Esophagus squamous epithelium (tissue), 5 donors: ENCODE measurements at places on chromosomes 7 and 10.

GRCh38 chr10:44858017-44858371 lies 53.1 kb upstream of the TMEM72 start:
- no peaks in the 10 kb centered on the region for H3K36me3 ChIP-seq
- no peaks in the 10 kb centered on the region for H3K4me1 ChIP-seq
- no peak for DNase-seq

DNA sequence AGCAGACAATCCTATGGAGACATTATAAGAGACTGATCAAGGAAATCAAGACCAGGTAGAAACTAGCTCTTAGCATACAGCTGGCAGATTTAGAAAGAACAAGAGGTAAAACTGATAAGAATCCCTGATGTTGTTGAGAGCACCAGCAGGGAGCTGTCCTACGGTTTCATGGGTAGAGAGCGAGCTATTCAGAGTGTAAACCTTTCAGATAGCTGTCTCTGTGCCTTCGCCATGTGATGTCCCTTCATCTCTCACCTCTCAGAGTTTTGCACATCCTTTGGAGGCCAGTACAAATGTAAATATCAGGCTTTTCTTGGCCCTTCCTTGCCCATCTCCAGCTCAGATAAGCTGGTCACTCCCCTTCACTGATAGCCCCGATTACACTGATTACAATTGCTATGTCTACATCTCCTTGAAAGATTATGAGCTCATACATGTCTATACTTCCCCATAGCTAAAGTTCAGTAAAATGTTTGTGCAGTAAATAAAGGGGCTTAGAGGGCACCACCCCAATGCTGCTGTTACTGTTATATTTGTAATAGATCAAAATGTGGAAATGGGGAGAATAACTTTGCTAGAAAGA lies 21.9 kb downstream of the THSD7A start:
- DNase-seq: no peak
- no peaks in the 10 kb centered on the region for H3K27me3 ChIP-seq
- H3K36me3 ChIP-seq: no peaks in the 10 kb centered on the region
- no peaks in the 10 kb centered on the region for H3K4me1 ChIP-seq
- H3K27ac ChIP-seq: no peak overlapping the region

- no peaks in the 10 kb centered on the region for H3K27me3 ChIP-seq
- H3K4me1 ChIP-seq: no peaks in the 10 kb centered on the region
- no peak overlapping the region for H3K4me3 ChIP-seq
Observed at GRCh38 chr7:7489546-7489945, 46.1 kb downstream of the COL28A1 start.

GRCh38 chr7:114959931-114960330 lies 38.0 kb downstream of the MDFIC start:
- H3K27ac ChIP-seq: no peak overlapping the region
- no peak for DNase-seq
- H3K4me3 ChIP-seq: no peak overlapping the region
- no peaks in the 10 kb centered on the region for H3K36me3 ChIP-seq
- H3K4me1 ChIP-seq: no peaks in the 10 kb centered on the region

DNA sequence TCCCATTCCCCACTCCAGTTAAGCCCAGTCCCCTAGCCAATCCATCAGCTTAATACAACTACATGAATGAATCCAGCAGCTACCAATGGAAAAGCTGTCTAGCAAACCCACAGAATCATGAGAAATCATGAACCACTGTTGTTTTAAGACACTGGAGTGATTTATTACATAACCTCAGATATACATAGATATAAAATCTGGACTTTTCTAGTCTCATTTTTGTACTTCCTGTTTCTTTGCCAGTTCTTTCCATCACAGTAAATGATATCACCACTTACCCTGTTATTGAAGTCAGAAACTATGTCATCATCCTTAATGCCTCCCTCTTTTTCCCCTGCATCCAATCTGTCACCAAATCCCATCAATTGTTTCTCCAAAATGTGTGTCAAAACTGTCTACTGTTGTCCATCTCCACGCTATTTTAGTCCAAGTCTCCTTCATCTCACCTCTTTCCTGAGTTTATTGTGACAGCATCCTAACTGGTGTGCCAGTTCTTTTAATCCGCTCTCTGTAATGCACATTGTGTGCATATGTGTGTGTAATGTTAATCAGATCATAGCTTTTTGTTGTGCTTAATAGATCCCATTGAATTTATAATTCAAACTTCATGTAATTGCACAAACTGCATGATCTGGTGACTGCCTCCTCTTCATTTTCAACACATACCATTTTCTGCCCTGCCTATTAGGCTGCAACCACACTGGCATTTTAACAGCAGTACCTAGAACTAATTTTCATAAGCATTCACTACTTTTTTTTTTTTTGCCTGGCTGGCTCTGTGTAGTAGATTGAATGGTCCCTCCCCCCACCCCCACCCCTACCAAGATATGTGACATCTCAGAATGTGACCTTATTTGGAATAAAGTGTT lies 56.0 kb downstream of the MKLN1 start:
- no peak overlapping the region for H3K27ac ChIP-seq
- peaks cover 11% of the 10 kb centered on the region for H3K4me1 ChIP-seq
- DNase-seq: no peak
- H3K4me3 ChIP-seq: no peak overlapping the region
- H3K36me3 ChIP-seq: no peaks in the 10 kb centered on the region

- H3K4me1 ChIP-seq: no peaks in the 10 kb centered on the region
- H3K27me3 ChIP-seq: no peaks in the 10 kb centered on the region
- H3K27ac ChIP-seq: no peak overlapping the region
- no peaks in the 10 kb centered on the region for H3K36me3 ChIP-seq
Observed at GRCh38 chr7:149692557-149692982, 80.8 kb downstream of the ZNF467 start.

DNA sequence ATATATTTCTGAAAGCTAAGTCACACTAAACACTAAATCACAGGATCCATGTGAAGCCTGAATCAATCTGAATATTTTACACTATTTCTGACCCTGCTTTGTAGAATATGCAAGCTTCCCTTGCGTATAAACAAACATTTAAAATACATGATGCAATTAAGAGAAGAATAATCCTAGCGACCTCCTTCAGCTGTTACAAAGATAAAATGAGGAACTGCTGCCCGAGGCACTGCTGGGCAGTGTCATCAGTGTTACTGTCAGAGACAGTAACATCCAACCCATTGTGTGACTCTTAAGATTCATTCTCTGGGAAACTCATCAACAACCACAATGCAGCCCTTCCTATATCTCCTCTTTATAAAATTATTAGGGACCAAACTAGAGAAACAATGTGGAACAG lies 61.6 kb downstream of the COBL start:
- no peaks in the 10 kb centered on the region for H3K4me1 ChIP-seq
- no peaks in the 10 kb centered on the region for H3K27me3 ChIP-seq
- DNase-seq: no peak
- no peak overlapping the region for H3K4me3 ChIP-seq
- H3K36me3 ChIP-seq: no peaks in the 10 kb centered on the region
- no peak overlapping the region for H3K27ac ChIP-seq

DNA sequence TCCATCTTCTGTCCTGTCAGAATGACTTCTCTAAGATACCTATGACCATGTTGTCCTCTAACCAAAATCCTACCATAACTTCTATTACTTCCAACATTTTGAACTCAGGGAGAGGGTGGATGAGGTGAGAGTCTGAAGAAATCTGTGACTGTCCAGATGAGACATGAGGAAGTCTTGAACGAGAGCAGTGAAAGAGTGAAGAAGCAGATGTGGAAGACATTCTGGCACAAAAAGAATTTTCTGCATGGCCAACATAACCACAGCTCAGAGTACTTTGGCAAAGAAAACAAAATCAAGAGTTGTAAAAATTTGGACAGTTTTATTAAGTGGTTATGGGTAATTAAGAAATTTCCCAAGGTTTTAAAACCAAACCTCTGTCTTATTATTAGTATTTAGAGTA lies 141.6 kb downstream of the CPEB3 start:
- H3K4me1 ChIP-seq: peaks cover 13% of the 10 kb centered on the region
- DNase-seq: no peak
- no peaks in the 10 kb centered on the region for H3K36me3 ChIP-seq
- H3K27ac ChIP-seq: no peak overlapping the region
- H3K4me3 ChIP-seq: no peak overlapping the region
- H3K27me3 ChIP-seq: no peaks in the 10 kb centered on the region

- H3K27me3 ChIP-seq: no peaks in the 10 kb centered on the region
- DNase-seq: no peak
- H3K36me3 ChIP-seq: no peaks in the 10 kb centered on the region
- H3K27ac ChIP-seq: no peak overlapping the region
- no peaks in the 10 kb centered on the region for H3K4me1 ChIP-seq
- no peak overlapping the region for H3K4me3 ChIP-seq
Observed at GRCh38 chr10:77774940-77775391, 137.4 kb upstream of the KCNMA1 start.

GRCh38 chr7:152615031-152615741 lies 60.8 kb downstream of the XRCC2 start:
- H3K36me3 ChIP-seq: no peaks in the 10 kb centered on the region
- H3K27me3 ChIP-seq: no peaks in the 10 kb centered on the region
- no peaks in the 10 kb centered on the region for H3K4me1 ChIP-seq

DNA sequence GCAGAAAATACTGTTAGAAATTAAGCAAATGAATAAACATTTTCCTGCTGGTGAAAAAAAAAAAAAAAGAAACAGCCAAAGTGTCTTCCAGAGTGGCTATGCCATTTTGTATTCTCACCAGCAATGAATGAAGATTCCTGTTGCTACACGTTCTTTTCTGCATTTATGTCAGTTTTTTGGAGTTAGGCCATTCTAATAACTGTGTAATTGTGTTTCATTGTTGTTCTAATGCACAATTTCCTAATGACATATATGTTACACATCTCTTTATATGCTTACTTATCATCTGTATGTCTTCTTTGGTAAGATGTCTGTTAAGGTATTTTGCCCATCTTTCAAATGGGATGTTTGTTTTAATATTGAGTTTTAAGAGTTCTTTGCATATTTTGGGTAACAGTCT lies 213.7 kb downstream of the ITGB1 start:
- no peaks in the 10 kb centered on the region for H3K27me3 ChIP-seq
- DNase-seq: no peak

- DNase-seq: no peak
- H3K36me3 ChIP-seq: no peaks in the 10 kb centered on the region
- H3K4me3 ChIP-seq: no peak overlapping the region
- no peaks in the 10 kb centered on the region for H3K27me3 ChIP-seq
- peaks cover 17% of the 10 kb centered on the region for H3K4me1 ChIP-seq
Observed at GRCh38 chr10:77101341-77101740, 536.3 kb downstream of the KCNMA1 start.

- no peaks in the 10 kb centered on the region for H3K36me3 ChIP-seq
- H3K27me3 ChIP-seq: no peaks in the 10 kb centered on the region
- no peak overlapping the region for H3K4me3 ChIP-seq
- no peak for DNase-seq
- no peak overlapping the region for H3K27ac ChIP-seq
- no peaks in the 10 kb centered on the region for H3K4me1 ChIP-seq
Observed at GRCh38 chr10:67809107-67809506, 28.9 kb downstream of the DNAJC12 start.

- H3K4me3 ChIP-seq: peak overlapping the region; percentile 90
- H3K27me3 ChIP-seq: no peaks in the 10 kb centered on the region
- H3K4me1 ChIP-seq: peaks cover 16% of the 10 kb centered on the region
- H3K36me3 ChIP-seq: no peaks in the 10 kb centered on the region
Observed at GRCh38 chr7:96320442-96320841, 1.5 kb downstream of the SLC25A13 start.

DNA sequence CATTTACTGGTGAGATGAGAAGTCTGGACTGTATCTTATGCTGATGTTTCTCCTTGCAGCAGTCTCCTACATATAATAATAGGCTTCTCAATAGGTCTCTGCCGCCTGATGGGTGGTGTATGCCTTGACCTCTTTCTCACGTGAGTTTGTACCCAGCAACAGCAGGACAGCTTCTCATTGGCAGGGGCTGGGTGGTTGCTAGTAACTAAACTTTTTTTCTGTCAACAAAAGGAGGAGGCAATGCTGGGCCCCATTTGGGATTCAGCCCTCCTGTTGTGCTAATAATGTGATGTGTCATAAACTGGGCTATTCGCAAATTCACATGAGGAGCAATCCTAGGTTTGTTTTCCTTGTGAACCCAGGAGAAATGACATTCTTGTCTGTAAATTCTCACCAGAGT lies 533.6 kb downstream of the GATA3 start:
- no peak overlapping the region for H3K4me3 ChIP-seq
- no peak overlapping the region for H3K27ac ChIP-seq
- H3K36me3 ChIP-seq: no peaks in the 10 kb centered on the region

DNA sequence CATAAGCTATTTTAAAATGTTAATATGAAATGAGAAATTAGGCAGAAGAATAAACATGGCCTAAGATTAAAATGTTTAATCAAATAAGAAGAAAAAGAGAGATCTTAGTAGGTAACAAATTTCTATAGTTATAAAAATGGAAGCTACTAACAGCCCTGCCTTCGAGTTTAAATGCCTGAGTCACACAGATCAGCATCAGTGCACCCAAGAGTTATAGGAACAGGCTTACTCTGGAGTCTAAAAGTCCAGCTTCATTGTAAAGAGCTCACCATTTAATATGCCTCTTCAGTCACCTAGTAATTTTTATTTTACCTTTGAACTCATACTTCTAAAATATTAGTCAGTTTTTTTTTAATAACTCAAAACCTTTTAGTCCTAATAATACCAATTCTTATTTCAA lies 52.6 kb downstream of the BRI3 start:
- DNase-seq: no peak
- H3K27ac ChIP-seq: no peak overlapping the region
- H3K4me1 ChIP-seq: no peaks in the 10 kb centered on the region
- H3K36me3 ChIP-seq: no peaks in the 10 kb centered on the region
- no peak overlapping the region for H3K4me3 ChIP-seq

DNA sequence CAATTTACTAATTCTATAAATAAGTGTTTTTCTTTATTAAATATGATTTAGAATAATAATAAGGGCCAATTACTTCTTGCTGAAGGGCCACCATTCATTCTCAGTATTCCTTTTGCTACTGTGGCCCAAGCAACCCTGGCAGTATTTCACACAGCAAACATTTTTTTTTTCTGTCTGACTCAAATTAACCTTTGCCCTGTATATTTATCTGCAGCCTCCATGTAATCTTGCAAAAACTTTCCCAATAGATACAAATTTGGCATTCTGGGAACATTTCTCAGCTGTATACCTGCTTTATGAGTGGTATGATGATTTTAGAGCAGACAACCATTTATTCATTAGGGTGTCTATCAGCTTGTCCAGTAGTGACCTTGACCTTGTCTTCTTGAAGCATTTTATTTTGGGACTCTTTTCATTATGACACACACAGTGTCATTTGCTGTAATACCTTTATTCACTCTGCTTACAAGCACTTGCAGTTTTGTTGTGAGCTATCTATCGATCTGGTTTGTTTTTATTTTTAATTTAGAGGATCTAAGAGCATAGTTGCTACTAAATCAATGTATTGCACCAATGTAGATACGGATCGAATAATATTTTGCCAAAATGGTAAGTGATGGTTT lies 159.7 kb upstream of the PLXDC2 start:
- DNase-seq: no peak
- H3K4me3 ChIP-seq: no peak overlapping the region
- no peak overlapping the region for H3K27ac ChIP-seq
- H3K27me3 ChIP-seq: no peaks in the 10 kb centered on the region

GRCh38 chr7:154252046-154252445 lies 199.8 kb downstream of the DPP6 start:
- no peaks in the 10 kb centered on the region for H3K4me1 ChIP-seq
- H3K27me3 ChIP-seq: no peaks in the 10 kb centered on the region
- no peaks in the 10 kb centered on the region for H3K36me3 ChIP-seq
- no peak overlapping the region for H3K4me3 ChIP-seq

GRCh38 chr7:50614721-50615518 lies 49.7 kb upstream of the DDC start:
- DNase-seq: no peak
- H3K4me1 ChIP-seq: no peaks in the 10 kb centered on the region
- no peak overlapping the region for H3K27ac ChIP-seq
- no peaks in the 10 kb centered on the region for H3K27me3 ChIP-seq
- H3K36me3 ChIP-seq: peaks cover 3% of the 10 kb centered on the region
- no peak overlapping the region for H3K4me3 ChIP-seq

- H3K27ac ChIP-seq: no peak overlapping the region
- no peaks in the 10 kb centered on the region for H3K36me3 ChIP-seq
- no peaks in the 10 kb centered on the region for H3K27me3 ChIP-seq
- no peaks in the 10 kb centered on the region for H3K4me1 ChIP-seq
Observed at GRCh38 chr10:84267503-84268126, 22.8 kb downstream of the RGR start.
